CD4-positive, alpha-beta T cell treated with Interleukin-21 for 1 hour (primary cell): ENCODE measurements at places on chromosomes 6 and 20.

GRCh38 chr6:18488526-18489270, 101.5 kb downstream of the RNF144B start:
- DNase-seq = no peak

DNA sequence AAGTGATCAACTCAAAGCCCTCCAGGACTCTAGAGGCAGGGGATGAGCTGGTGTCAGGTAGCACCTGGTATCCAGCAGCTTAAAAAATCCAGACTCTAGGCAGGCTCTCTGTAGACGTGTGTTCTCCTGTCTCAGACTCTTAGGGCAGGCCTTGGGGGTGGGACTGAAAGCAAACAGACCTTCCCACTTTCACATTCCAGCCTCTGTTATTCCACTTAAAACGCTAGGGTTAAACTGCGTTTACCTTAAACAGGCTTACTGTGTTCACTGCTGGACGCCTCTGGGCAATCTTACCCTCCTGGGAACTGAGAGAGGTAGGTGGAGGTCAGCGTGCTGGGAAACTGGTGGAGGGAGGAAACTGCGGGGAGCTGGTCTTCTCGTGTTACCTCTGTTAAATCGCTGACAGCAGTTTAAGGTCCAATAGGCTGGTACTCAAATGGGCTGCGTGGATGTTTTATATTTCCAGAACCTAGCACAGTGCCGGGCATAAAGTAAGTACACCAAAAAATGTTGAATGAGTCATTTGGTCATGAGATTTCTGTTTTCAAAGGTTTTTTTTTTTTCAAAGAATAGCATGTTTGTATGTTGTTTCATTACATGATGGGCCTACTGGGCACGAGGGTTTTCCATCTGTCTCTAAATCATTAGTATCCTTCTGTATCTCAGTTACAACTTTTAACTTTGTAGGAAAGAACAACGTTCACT, at the start of gene GCNT2:
TSS of gene GCNT2 (plus strand) at position 248 of the 705 bp plus-strand sequence. CDS start 7,561 bp downstream, outside the sequence.
- no peak for DNase-seq

DNA sequence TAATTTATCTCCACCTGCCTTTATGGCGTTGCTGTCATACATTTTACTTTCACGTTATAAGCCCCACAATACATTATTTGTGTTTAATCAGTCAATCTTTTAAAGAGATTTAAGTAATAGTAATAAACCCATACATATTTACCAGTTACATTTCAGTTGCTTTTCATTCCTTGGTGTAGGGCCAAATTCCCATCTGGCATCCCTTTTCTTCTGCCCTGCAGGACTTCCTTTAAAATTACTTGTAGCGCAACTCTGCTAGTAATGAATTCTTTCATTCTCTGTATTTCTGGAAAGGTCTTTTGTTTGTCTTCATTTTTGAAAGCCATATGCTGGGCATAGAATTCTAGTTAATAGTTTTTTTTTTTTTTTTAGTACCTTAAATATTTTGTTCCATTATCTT, 24.9 kb downstream of the ZNF334 start:
- DNase-seq = no peak

DNA sequence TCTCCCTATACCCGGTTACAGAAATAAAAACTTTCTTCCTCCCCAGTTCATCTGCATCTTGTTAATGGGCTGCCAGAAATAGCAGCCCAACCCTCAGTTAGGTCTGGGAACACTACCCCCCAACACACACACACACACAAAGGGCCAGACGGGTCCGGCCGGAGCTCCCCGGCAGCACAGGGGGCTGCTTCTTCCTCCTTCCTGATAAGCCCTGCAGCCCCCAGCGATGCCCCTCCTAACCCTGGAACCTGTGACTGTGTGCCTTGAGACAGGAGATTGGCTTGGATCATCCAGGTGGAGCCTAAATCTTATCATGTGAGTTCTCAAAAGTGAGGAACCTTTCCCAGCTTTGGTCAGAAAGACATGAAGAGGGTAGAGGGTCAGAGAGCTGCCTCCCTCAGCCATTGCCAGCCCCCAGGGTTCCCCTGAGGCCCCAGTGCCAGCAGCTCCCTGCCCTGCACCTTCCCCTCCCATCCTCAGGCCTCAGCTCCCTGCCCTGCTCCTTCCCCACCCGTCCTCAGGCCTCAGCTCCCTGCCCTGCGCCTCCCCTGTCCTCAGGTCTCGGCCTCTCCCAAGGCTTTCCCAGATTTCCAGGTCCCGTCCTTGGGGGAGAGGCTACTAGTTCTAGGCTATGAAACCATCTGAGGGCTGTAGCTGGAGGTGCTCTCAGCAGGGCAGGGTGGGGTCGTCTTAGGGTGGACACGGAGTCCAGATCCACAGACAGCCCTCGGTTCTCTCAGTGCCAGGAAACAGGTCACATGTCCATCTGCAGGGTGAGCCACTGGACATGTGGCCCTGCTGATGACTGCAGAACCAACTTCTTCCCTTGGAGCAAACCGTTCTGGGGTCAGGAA, 34.5 kb upstream of the CST7 start:
- no peak for DNase-seq

DNA sequence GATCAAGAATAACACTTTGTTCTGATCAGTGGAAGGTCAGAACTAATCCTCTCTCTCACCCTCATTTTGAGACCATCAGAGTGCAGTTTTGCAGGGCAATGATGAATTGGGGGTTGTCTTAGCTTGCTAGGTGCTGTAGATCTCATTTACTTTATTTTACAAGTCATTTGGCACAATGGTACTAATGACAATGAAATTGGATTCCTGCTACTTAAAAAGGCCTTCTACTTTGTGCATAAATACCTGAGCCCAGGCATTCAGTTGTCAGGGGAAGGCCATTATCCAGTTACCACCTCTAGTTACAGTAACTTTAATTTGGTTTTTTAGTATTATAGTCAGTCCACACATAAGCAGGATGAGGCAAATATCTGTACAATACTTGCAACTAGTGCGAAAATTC, 240.0 kb downstream of the HDGFL1 start:
- no peak for DNase-seq

DNA sequence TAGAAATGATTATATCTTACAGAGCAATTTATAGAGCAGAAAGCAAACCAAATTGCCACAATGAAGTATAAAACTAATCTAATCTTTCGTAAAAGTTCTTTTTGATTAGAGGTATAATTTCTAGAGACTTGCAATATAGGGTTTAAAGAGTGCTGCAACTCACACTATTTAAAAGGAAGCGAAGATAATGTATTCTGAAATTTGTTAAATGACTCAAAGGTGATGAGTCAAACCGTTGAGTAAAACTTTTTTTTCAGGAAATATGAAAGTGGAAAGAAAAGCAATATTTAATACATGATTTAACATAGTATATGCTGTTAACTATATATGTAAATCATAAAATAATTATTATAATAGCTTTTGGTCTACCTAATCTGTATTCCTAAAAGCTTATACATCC, 133.6 kb downstream of the SYNE1 start:
- DNase-seq = no peak

DNA sequence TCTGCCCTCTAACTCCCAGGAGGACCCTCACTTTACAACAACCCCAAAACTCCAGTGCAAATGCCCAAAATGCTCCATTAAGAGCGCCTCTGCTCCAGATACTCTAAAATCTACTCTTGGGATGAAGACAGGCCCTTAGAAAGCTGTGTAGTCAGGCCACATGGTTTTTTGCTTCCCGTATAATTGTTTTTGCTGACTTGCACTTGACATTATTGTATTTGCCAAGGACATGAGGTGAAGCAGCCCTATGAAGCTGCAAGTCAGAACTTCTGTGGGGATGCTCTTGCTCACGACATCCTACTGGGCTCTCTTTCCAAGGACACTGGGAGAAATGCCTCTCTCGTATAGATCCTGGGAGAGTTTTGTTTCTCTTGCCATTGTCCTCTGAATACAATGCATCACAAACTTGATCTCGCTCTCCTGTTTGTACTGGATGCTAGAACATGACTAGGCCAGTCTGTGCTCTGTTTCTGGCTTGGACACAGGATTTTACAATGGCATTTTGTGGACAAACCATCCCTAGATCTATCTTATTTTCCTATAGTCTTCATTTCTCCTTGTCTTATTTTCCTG, 177.2 kb upstream of the DTNBP1 start:
- DNase-seq = no peak

DNA sequence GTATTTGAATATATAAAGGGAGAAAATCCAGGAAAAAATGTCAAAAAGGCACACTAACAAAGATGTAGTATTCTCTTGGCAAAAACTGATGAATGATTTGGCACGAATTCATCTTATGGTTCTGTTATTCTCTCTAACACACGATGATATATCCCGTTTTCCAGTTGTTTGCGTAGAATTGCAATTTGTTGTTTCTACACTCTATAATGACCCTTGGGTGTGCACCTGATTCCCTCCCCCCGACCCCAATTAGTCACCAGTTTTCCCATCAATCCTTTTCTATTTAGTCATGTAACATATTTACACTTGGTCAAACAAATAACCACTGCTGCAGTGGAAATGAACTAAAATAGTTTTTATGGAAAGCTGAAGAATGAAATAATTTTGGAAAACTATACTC, 1.5 kb upstream of the ARID1B start:
- no peak for DNase-seq

DNA sequence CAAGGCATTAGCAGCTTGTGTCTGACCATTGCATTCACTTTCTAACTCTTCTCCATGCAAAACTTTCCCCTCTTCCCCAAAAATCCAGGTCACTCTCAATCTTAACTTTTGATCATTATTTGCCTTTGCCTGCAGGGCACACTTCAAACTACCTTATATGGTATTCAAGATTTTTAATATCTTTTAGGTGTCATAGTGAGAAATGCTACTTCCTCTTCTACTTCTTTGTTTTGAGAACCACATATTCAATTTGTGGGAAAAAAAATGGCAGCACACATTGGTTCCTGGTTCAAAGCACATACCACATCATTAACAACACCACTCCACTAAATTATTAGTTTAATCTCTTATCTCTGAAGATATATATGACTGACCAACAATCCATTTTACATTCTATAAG, 1267.0 kb upstream of the CITED2 start:
- no peak for DNase-seq

DNA sequence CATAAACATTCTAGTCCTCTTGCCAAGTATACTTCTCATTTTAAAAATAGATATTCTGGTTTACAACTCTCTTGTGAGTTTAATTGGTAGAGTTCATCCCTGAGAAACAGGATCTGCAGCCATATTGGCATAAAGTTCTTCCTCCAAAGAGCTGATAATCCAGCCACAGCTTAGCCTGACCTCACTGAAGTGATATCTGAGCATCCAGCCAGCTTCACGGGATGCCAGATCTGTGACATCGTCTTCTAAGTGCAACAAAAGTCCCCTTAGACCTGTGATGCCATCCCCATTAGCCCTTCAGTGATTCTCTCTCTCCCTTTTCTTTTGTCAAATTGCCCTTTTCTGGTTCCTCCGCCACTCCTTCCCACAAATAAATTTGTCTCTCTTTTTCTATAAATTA, 180.6 kb upstream of the STXBP5 start:
- no peak for DNase-seq
